ENCODE measurements at places on chromosomes 13 and 19. TPM values are rescaled to one million over a fixed set of nuclear protein-coding genes. Genes with fewer than 3 reads are reported as not detected.

GRCh38 chr19:51242881-51243630 lies 7.8 kb upstream of the SIGLECL1 start:
- DNase-seq: no peak

GRCh38 chr13:105763851-105764250 lies 771.6 kb downstream of the EFNB2 start:
- no peak for DNase-seq

DNA sequence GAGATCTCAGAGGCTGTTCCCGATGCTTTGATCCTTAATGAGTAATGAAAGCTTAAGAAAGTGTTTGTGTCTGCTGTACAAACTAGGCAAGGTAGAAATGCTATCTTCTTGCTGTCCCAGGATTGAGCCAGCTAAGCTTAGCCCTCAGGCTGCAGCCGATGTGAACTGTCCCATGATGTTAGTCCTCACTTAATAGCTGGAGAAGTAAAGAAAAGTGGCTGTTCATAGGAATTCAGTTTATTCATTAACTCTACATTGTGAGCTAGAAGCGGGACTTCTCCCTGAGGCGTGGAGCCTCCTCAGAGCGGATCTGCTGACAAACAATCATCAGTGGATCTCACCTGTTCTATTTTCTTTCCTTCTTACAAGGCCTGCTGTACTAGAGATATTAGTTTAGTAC lies 10.1 kb upstream of the GSX1 start:
- no peak for DNase-seq

DNA sequence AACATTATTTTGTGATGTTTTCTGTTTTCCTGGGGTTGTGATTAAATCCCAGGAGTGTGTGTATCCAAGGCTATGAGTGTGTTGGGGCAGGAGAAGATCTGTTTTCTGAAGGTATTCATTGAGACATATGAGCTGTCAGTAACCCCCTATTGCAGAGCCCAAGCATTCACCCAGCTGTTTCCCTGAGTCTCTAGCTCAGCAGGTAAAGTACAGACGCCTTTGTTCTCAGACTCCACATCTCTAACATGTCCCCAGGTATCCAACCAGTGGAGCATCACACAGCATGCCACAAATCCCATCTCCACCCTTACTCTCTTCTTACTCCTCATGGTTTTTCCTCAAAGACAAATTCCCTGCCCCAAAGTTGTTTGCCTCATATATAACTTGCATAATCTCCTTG lies 213.6 kb downstream of the PCDH20 start:
- no peak for DNase-seq

GRCh38 chr13:113849981-113850721 lies 13.7 kb downstream of the GAS6 start:
- no peak for DNase-seq

GRCh38 chr19:35013041-35013819 lies 13.1 kb downstream of the GRAMD1A start:
- no peak for DNase-seq

- no peak for DNase-seq
Measured at GRCh38 chr19:35023428-35023827, 6.8 kb upstream of the SCN1B start.

- DNase-seq: no peak
Measured at GRCh38 chr19:2261438-2262172, 5.4 kb upstream of the JSRP1 start.

- DNase-seq: no peak
Measured at GRCh38 chr19:38544569-38545315, 73.0 kb downstream of the MAP4K1 start.

DNA sequence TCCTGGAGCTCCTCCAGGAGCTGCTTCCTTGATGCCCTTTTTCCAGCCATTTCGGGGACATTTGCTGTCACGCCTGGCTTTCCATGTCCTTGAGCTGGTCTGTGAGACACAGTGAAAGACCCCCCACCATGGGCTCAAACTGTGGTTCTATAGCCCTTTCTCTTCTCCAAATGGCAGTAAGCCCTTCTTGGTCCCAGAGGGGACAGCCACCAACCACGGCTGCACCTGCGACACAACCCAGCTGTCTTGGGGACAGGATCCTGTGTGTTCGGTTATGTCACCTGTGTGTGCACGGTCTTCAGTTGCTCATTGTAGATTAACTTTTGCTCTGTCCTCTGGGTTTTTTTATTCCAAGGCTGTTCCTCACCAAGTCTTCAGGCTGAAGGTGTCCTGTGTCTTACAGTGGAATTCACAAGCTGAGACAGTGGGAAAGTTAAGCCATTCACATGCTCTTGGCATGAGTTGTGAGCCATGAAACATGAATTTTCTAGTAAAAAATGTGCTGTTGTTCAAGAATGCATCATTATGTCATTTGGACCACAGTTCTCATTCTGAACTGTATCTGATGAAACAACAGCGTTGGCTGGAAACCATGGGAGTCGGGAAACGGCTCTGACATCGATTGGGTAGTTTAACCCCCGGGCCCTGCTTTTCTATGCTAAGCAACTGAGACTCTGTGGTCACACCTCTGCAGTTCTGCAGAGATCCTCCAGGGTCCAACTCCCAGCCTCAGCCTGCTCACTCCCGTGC lies 129.5 kb upstream of the MCF2L start:
- DNase-seq: no peak

CGB7 gene
- not detected for total RNA-seq

TNNT1 gene
- total RNA-seq: 47.2 TPM

KLK11 gene
- not detected for total RNA-seq

SELENOV gene
- 0.37 TPM for total RNA-seq

All from urinary bladder (tissue), 4 donors.